Activated T-cell treated with anti-CD3 and anti-CD28 coated beads for 4 hours (primary cell): ENCODE measurements at places on chromosomes 3 and 15.

GRCh38 chr15:67369359-67369998 is 114.9 kb downstream of the IQCH start:
- DNase-seq = no peak

GRCh38 chr3:23874359-23875112 is 42.3 kb downstream of the NKIRAS1 start:
- no peak for DNase-seq

DNA sequence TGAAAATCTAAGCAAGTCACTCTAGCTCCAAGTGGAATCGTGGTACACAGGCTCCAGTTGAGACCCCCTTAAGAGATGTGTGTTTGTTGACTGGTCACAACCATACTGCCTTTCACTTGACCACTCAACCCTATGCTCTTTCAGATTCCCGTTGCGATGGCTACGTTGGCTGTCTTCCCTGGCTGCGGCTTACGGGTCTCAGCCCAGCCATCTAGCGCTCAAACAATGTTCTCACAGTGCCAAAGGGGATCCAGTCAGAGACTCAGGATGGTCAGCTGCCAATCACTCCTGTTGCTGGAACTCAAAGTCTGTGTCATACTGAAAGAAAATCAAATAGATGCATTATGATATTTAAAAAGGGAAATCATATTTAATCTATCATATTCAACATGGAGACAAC is 237.6 kb downstream of the ITPR1 start:
- no peak for DNase-seq

DNA sequence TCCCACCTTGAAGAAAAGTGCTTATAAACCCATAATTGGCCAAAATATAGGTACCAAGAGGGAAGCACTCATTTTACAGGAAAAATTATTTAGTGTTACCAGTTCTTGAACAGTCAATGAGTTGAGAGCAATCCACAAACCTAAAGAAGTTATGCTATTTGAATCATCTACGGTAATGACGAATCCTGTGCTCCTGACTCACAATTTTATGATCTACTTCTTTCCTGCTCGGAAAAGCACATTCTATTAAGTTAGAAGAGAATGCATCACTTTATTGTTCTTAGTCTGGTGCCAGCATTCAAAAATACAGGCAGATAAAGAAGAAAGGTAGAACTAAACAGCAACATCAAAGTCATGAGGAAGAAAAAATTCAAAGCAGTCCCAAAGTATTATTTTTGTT is 33.2 kb downstream of the CHRM5 start:
- no peak for DNase-seq

DNA sequence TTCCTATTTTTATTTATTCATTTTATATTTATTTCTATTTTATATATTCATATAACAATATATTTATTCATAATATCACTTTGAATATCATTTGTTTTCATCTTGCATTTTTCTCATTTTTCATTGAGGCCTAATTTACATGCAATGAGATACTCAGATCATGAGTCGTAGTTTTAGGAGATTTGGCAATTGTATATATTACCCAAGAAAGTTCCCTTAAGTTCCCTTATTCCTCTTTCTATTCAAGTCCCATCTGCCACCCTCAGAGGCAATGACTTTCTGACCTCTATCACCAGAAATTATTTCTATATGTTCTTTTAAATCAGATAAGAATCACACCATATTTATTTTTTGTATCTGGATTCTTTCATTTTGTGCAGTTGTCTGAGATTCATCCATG is 329.1 kb upstream of the TPRG1 start:
- no peak for DNase-seq

- no peak for DNase-seq
Measured at GRCh38 chr15:69820819-69821218, 276.9 kb downstream of the TLE3 start.

- no peak for DNase-seq
Measured at GRCh38 chr3:151011427-151011826, 38.9 kb upstream of the CLRN1 start.

- DNase-seq = no peak
Measured at GRCh38 chr15:101369676-101370075, 74.6 kb upstream of the SNRPA1 start.

DNA sequence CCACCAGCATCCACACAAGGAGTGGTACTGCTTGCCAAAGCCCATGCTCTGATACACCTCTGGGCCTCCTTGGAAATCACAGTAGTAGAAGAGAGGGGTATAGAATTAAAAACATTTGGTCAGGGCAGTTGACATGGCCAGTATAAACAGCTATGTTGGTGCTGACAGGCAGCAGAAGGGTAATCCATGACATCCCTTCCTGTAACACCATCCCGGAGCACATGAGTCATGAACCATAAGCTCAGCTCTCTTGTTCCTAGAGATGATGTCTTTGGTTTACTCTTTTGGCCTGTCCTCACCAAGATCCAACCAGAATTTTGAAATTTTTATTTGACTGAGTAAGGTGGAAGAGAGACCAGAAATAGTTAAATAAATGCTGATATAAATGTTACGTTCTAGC is 132.6 kb upstream of the CTDSPL start:
- no peak for DNase-seq

DNA sequence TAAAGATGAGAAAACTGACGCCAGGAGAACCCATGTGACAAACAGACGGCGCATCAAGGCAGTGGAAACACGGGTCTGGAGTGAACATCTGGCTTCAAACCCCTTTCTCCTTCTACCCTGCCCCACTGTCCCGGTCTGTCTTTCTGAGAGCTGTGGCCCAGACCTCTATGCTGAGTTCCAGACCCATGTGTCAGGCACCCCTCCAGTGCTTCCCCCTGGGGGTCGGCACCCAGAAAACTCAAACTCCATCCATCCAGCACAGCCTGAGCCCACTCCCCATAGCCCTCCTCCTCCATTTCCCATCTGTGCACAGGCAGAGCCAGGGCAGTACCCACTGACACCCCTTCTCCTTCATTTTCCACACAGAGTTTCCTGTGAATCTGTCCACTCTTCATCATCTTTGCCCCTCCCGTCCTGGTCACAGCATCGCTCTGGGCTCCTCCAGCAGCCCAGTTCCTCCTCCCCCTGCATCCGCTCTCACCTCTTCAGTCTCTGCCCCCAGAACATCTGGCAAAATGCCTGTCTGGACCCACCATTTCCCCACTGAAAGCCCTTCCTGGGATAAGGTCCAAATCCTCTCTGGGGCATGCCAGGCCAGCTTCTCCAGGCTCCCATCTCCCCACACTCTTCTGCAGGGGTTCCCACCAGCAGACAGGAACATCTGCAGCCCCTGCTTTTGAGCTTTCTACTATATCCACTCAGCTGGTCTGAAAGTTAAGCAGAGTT is 2.9 kb downstream of the FAM240A start:
- DNase-seq = no peak

DNA sequence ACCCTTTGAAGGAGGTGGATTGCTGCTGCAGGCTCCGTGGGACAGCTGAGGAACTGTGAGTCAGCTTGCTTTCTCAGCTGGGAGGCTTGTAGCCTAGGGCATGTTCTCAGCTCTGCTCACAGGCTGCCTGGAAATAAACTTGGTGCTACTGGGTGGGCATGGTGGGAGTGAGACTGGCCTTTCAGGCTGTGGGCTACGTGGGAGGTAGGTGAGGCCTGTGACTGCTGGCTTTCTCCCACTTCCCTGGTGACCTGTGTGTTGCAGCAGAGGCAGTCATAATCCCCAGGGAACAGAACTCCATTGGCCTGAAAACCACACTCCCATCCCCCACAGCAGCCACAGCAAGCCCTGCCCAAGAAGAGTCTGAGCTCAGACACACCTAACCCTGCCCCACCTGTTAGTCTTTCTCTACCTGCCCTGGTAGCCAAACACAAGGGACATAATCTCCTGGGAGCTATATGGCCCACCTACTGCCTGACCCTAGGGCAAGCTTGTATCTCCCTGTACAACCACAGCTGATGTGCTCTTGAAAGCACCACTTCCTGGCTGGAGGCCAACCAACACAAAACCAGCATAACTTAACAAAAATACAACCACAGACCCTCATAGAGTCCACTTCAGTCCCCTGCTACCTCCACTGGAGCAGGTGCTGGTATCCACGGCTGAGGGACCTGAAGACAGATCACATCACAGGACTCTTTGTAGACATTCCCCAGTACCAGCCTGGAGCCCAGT is 236.5 kb downstream of the SQOR start:
- DNase-seq = no peak

- DNase-seq = no peak
Measured at GRCh38 chr3:172236771-172237742, 197.7 kb downstream of the FNDC3B start.

DNA sequence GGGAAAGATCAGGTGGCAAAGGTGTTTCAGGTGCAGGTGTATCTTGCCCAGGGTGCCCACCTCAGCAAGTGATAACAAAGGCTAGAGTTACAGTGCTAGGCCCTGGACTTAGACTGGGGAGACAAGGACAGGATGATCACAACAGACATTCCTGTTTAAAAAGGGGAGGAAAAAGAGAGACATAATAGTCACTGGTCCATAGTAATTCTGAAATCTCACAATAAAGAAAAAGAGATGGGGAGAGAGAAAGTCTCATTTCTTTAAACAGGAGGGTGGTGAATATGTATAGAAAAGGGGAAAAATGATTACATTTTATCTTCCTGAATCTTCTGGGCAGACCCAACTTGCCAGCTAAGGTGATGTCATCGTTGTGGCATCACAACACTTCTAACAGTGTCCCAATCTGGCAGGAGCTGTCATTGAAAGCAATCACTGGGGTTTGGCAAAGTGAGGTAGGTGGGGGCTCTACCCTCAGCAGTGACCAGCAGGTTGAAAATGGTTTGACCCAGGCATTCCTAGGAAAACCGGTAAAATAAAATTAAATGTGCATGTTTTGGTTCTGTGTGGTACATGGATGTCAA is 99.5 kb downstream of the ZNF621 start:
- no peak for DNase-seq

GRCh38 chr3:14913071-14913925 is 34.1 kb upstream of the NR2C2 start:
- no peak for DNase-seq

DNA sequence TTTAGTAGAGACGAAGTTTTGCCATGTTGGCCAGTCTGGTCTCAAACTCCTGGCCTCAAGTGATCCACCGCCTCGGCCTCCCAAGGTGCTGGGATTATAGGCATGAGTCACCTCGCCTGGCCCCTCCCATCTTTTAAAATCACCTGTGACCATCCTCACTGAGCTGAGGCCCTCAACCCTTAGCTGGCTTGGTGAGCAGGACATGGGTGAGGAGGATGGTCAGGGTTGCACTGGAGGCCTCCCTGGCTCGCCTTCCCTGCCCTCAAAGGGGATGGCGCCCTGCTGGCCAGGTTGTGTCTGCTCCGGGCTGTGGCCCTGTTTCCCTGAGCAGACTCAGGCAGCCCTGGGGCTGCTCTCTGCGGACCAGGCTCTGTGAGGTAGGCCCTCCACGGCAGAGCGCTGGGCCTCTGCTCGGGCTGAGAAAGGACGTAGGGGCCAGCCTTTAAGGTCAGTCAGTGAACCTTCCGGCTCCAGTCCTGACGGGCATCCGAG is 33.7 kb downstream of the SYNM start:
- no peak for DNase-seq

DNA sequence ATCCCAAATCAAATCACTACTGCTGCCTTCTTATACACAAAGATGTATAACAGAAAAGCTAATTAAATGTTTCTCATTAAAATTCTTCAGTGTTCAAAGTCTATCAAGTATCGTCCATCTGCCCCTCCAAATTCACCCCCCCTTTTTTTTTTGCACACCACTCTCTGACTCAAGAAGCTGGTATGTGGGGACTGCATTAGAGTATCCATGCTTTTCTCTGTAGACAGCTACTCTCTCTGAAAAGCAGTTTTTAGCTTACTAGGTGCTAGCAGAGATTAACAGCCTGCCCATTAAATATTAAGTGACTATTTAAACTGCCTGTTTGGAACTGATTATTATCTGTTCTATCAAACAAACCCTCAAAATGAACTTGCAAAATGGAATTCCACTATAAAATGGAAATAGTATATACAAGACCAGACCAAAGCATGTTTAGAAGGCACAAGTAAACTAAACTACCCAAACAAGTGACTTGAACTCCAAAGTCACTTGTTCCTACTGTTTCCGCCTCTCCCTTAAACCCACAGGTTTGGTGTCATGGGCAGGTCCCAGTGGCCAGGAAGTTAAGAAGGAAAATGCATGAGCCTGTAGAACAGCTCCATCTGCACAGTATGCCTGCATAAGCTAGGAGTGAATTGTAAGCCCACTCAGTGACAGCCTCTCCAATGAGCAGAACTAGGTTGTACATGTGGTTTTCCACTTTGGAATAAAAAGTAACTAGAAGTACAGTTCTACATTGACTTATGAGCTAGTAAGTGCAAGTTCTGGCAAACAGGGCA is 32.5 kb downstream of the GBE1 start:
- DNase-seq = no peak

GRCh38 chr15:57640930-57641682 is 49.4 kb downstream of the MYZAP start:
- no peak for DNase-seq

DNA sequence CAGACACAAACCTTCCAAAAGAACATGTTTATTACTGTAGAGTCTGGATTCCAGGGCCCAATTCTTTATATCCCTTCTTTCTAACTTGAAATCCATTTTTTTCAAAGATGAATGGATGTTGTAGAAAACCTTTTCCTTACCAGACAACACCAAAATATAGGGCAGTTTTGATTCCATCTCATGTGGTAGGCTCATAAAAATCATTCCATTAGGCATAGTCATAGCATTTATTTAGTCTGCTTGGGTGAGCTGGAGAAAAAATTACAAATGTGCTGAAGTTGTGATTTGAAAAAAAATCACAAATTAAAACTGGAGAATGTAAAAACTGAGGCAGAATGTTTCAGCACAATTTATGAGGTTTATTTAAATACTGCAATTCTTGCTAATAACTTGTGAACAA is 199.3 kb upstream of the TBC1D5 start:
- no peak for DNase-seq

DNA sequence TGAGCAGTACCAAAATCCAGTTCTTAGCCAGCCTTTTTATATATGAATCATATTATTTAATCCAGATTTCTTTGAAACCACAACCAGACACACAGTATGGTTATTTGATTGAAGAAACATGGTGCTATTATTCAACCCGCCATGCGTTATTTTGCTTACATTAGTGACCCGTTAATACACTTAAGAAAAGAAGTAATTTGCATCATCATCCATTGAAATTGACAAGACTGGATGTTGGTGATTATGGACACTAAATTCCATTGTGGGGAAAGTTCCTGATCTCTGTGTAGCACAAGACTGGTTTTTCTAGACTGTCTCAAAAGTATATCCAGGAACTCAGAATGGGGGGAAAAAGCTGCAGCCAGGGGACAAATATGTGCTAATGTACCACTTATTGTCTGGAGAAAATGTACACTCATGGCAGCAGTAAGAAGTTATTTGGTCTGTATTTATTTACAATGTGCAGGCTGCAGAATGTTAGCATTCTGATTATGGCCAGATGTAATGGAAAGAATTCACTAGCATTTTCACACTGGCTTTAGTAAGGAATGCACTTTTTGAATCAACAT is 80.3 kb downstream of the FILIP1L start:
- no peak for DNase-seq

GRCh38 chr3:76976996-76977395 is 62.9 kb upstream of the ROBO2 start:
- DNase-seq = no peak

GRCh38 chr15:40451527-40452158 is 10.9 kb downstream of the BAHD1 start:
- no peak for DNase-seq

GRCh38 chr15:90873488-90873997 is 5.2 kb downstream of the FURIN start:
- DNase-seq = no peak

- DNase-seq = no peak
Measured at GRCh38 chr15:79099692-79100091, 9.1 kb upstream of the RASGRF1 start.
